CD4-positive, alpha-beta T cell treated with Interleukin-15 for 1 hour (primary cell): ENCODE measurements at places on chromosomes 6 and 20.

- no peak for DNase-seq
These were observed 405.7 kb downstream of the KIF16B start for GRCh38 chr20:16167423-16168130.

DNA sequence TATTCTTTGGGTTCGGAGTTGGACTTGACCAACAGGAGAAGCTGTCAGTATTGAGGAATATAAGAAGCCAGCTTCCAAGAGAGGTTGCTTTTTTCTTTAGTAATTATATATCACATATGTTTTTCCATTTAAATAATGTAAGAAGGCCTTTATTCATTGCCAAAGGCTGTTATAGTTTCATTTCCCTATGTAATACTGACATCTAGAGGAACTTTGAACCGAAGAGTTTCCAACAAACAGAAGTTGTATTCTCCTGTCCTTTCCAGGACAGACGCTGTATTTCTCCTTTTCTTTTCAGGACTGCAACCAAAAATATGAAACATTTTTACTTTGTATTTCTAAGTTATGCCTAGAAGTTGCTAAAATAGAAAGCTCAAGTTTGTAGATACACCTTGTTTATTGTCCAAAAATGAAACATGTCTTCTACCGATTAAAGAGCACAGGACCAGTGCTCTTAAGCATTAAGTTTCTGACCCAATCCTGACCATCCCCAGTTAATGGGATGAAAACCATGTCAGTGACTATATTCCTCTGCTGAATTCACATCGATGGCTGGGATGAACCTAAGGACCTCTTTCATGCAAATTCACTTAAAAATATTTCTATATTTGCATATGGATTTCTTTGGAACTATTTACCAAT is 55.1 kb downstream of the MYLK4 start:
- no peak for DNase-seq

- DNase-seq = no peak
These were observed 1055.1 kb upstream of the GJE1 start for GRCh38 chr6:141077355-141078333.

DNA sequence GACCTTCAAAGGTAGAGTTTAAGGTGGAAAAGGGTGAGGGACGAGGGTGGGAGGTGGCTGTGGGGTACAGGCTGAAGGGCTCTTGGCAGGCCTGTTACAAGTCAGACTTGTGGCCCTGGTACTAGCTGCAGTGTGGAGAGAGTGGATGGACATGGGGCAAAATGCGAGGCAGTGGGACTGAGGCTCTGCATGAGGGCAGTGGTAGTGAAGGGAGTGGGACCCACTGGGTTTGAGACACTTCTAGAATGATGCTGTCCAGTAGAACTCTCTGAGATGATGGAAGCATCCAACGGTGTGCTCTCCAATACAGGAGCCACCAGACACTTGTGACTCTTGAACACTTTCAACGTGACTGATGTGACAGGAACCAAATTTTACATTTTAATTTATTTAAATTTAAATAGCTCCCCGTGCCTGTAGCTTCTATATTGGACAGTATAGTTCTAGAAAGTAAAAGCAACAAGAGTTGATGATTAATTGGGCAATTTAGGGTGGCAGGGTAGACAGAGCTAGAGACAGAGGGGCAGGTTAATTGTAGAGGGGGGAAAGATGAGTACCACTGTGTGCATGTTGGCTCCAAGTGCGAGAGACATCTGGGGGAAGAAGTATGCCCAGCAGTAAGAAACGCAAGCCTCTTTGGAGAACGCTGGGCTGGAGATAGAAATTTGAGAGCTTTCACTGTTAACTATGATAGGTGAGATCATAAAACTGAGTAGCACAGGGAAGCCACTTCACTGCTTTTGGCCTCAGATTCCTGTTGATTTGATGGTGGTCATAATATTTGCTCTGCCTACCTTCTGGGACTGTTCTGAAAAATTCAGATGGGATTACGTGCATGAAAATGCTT is 77.5 kb downstream of the TXNDC5 start:
- no peak for DNase-seq

GRCh38 chr6:86789779-86790411 is 147.4 kb upstream of the HTR1E start:
- no peak for DNase-seq

GRCh38 chr6:2433711-2434110 is 188.3 kb upstream of the GMDS start:
- no peak for DNase-seq

GRCh38 chr20:53664121-53664520 is 70.5 kb upstream of the ZNF217 start:
- no peak for DNase-seq

DNA sequence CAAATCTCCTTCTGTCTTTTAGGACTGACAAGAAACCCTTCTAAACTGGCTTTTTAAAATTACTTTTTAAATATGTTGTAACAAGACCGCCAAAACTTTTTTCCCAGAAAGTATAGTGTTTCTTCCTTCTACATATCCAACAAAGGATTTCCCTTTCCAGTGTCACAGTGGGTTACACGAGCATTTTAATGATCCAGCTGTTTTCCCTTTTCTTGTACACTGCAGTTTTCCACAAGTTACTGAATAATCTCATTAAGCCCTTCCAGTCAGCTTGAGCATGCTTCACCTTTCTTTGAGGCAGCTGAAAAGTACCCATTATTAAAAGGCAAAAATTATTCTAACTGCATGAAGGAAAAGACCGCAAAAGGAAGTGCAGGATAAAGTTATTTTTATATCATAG is 48.6 kb downstream of the CD24 start:
- no peak for DNase-seq

- DNase-seq = no peak
These were observed 463.8 kb downstream of the ADGRB3 start for GRCh38 chr6:69098910-69099309.

GRCh38 chr6:30886897-30887255 is 2.6 kb downstream of the DDR1 start:
- no peak for DNase-seq
